Mammary epithelial cell (primary cell): ENCODE measurements at places on chromosomes 3 and 15.

GRCh38 chr3:173901649-173902048, 504.1 kb downstream of the NLGN1 start:
- DNase-seq, result no peak

GRCh38 chr3:63048367-63049326, 173.4 kb upstream of the CADPS start:
- DNase-seq, result no peak

DNA sequence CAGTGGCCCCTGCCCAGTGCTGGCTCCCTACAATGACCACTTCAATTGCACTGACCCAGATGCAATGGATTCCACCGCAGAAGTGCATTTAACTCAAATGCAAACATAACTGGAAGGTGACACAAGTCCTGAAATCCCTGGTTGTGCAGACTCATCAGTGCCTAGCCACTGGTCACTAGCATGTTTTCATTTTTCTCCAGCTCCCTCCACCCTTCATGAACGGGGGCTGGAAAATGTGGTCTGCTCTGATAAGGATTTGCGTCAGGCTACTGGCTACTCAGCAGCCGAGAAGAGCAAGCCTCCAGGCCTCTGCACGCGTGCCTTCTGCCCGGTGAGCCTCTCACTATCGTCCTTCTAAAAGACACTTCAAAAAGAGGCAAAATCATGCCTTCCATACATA, 27.4 kb upstream of the FURIN start:
- no peak for DNase-seq

DNA sequence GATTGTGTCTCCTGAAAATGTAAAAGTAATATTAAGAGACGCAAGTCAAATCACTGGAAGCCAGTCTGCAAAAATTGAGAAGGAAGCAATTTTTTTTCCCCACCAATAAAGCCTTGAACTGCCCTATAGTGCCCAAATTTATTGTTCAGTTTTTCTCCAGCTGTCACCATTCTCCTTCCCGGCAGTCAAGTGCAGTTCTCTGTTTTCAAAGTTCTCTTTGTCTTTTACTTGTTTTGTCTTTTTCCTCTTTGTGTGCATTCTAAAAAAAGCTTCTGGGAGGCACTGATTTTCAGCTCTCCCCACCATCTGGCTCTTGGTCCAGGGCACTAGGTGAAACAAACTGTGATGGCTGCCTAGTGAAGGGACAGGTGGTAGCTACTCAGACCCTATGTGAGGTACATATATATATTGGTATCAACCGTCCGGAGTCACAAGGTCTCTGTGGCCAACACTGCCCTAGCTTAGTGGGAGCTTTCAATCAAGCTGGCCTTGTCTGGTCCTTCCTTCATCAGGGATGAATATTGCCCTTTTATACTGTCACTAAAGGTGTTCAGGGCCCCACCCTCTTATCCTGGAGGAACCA, 6.1 kb upstream of the CLRN1 start:
- DNase-seq, result no peak

DNA sequence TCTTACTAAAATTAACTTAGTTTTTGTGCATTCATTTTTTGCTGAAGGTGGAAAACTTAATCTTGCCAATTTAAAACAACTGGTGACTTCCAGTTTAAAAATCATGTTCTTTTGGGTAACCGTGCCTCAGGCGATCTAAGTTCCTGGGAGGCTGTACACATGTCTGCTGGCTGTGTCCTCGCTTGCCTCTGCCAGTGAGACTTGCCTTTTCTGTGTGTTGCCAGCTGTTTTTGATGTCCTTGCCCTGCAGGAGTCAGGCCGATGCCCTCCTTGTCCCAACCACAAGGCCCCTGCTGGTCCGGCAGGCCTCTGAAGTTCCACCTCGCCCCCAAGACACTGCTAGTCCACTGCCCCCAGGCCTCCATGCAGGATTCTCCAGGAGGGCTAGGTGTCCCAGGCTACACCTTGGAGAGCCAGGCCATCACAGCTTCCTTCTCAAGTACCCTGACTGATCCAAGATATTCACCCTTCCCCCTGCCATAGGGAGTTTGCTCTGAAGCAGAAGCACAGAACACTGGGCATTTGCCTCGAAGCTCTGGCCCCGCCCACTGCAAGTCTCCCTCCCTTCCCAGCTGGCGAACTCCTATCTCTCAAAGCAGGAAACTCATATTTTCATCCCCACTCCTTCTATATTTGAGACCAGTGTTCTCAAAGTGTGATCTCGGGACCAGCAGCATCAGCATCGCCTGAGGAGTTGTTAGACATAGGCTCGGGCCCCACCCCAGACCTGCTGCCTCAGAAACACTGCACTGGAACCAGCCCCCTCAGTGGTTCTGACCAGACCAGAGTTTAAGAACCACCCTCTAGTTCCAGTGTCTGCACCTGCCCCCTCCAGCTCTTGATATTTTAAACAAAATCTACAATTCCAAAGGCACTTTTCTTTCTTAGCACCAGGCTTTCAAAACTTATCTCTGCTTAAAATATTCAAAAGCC, 185.8 kb upstream of the UBE2E1 start:
- peak; percentile 23 for DNase-seq

GRCh38 chr3:101039285-101039684, 46.1 kb upstream of the ABI3BP start:
- DNase-seq, result peak; percentile 28

GRCh38 chr3:5798809-5799208, 611.3 kb downstream of the EDEM1 start:
- DNase-seq, result no peak

- peak; percentile 58 for DNase-seq
Measured at GRCh38 chr3:30012941-30013543, 593.4 kb upstream of the TGFBR2 start.

GRCh38 chr15:87498560-87498959, 758.0 kb downstream of the NTRK3 start:
- no peak for DNase-seq

- DNase-seq, result no peak
Measured at GRCh38 chr3:81841540-81841939, 80.1 kb upstream of the GBE1 start.

GRCh38 chr3:149654188-149654601, 3.6 kb downstream of the WWTR1 start:
- DNase-seq, result peak; percentile 52

DNA sequence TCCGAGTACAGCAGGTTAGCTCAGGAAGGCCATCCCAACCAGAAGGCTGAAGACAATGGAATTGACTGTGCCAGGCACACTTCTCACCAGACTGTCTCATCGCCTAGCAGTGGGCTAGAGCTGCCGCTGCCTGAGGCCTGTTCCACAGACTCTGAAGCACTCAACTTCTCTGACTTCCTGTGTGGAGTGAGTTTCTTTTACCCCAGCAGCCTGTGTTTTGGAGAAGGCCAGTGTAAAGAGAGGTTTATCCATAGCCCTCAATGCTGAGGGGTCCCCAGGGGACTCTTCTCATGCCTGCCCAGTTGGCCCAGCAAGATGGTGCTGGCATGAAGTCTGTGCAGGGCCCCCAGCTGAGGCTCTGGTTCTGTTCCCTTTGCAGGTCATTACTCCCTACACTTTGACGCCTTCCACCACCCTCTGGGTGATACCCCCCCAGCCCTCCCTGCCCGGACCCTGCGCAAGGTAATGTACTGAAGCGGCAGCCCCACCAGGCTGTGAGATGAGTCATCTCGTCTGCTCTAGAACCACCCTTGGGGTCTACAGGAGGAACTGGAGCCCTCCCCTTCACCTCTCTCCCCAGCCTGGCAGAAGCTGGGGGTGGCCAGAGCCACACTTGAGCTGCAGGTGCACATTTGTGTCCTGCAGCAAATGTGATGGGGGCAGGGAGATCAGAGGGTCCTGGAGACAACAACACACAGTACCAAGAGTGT, 5.2 kb upstream of the MANF start:
- no peak for DNase-seq

DNA sequence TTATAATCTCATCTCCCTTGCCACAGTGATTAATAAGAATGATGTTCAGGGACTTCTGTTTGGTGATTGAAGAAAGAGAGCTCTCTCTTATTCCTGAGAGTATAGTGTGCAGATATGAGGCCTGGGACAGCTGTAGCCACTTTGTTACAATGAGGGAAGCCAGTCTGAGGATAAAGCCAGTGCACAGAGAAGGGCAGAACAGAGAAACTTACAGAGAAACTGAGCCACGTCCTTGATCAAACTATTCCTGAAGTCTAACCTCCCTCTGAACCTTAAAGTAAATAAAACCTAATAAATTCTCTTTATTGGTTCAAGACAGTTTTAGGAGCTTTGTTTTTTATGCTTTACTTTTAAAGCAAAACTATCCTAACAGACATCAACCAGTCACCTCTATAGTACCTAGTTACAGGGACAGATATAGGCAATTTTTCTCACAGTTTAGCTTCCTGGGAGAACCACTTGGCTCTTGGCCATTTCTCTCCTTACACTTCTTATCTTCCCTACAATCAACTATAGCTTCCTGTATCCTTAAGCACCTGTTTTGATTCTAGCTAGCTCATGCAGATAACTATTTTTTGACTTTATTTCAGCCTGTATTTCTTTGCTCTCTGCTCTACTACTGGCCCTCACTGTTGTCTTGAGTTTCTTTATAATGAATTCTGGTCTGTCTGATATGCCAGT, 284.4 kb downstream of the SHQ1 start:
- no peak for DNase-seq

GRCh38 chr15:67244971-67245478, 9.4 kb downstream of the AAGAB start:
- DNase-seq, result no peak

DNA sequence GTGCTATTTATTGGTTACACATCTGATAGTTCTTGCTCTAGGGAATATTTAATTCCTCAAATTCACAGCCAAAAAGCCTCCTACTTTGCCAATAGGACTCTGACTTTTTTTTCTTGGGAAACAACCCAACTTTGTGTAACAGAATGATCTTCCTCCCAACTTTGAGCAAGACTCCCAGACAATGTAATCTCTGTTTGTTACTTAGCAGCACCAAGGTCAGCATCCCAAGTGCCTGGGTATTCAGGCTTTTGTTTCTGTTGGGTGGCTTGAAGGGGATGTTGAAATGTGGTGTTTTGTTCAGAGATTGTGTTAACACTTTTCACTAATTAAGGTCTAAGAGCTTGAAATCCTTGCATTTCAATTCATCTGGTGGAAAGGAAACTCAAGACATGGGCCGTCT, 115.8 kb downstream of the ADAMTS9 start:
- DNase-seq, result no peak

DNA sequence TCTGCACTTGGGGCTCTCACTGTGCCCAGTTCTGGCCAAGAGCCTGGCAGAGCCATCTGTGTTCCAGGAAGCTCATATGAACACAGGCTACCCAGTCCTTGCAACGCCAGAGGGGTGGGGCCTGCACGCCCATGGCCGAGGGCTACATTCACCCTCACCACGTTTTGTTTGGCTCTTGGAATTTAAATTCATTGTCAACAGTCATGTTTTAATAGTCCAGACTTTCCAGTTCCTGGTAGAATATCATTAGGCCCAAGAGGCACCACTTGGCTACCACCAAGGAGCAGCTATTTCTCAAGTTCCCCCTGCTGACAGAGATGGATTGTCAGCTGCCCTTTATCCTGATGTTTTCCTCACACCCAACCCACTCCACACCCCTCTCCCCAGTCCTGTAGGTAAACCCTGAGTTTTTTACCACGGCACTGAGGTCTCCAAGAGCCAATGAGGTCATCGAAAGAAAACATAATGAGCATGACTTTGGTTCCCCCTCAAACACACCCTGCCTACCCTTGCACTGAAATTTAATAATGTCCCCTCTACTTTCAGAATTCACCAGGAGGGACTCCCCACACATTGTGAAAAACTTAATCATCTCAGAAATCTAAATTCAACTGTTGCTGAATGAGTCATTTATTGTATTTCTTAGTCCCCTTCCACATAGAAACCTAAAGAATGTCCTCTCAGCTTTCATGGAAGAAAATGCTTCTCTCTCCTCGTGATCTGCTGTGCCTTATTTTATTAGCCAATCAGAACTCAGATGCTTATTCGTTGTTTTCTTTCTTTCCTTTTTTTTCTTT, 125.1 kb downstream of the SHQ1 start:
- DNase-seq, result peak; percentile 58

DNA sequence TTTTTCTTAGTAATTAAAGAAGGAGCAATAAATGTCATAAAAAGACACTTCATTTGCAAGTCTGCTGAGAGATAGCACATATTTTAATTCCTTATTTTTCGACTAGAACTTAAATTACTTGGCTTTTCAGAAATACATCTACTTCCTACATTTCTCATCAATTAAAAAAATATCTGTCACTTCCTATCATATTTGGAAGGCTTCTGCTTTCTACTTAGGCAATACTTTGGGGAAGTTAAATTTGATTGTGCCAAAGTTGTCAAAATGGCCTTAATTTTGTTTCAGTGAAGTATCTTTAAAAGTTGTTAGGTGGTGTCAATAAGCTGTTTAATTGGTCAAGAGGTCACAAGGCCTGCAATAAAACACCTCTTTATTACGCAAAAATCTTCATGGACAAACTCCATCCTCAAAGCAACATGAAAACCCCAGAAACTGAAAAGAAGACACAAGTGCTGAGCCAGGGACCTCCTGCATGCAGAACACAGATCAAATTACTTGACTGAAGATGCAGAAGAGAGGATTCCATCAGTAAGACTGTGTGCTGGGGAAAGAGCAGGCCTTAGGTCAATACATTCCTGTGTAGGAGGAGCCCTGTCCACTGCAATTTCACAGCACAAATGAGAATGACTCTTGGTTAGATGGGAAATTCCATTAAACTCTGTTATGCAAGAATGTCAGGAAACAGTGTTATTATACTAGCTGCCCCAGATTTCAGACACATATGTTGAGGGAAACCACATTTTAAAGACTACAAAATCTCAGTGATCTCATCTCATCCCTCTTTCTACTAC, 48.0 kb upstream of the FSTL1 start:
- DNase-seq, result peak; percentile 86

GRCh38 chr3:35664460-35664919, 25.2 kb downstream of the ARPP21 start:
- DNase-seq, result no peak

- DNase-seq, result no peak
Measured at GRCh38 chr15:78201281-78202190, 32.8 kb downstream of the ACSBG1 start.

- DNase-seq, result no peak
Measured at GRCh38 chr3:23923786-23924185, 6.9 kb downstream of the RPL15 start.

GRCh38 chr15:86236356-86237110, 156.9 kb downstream of the AGBL1 start:
- DNase-seq, result no peak
